ENCODE measurements at places on chromosomes 6 and 20.
A peak's percentile ranks its signal among the peaks of the same experiment; 100 is the strongest.

DNA sequence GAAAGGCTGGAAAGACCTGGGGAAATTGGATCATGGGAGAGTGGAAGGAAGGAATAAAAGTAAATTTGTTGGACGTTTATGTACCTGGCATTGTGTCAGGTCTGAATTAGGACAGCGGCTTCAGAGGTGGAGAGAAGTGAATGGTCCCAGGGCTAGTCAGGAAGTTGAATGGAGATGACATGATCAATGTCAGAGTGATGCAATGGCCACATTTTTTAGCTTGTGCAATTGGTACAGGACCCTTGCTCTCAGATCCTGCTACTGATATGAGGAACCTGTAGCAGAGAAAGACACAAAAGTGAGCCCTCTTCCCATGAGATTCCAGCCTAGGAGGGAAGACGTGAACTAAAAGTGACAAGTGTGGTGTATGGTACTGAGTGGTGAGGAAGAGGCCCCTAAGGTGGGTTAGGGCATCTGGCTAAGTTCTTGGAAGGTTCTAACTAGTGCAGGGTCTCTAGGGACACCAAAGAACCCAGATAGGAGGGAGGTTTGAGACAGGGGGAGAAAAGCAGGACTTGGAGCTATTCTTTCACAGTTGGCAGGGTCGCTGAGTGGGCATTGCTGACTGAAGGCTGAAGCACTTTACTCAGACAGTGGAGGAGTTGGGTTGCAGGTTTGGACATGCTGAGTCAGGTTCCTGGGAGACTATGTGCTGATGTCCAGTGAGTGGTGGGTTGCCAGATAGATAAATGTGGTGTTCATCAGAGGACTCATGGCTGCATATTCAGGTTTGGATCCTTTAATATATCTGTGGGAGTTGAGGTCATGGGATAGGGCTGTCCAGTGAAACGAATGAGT lies 266.1 kb upstream of the RNF24 start:
- DNase-seq: no peak

DNA sequence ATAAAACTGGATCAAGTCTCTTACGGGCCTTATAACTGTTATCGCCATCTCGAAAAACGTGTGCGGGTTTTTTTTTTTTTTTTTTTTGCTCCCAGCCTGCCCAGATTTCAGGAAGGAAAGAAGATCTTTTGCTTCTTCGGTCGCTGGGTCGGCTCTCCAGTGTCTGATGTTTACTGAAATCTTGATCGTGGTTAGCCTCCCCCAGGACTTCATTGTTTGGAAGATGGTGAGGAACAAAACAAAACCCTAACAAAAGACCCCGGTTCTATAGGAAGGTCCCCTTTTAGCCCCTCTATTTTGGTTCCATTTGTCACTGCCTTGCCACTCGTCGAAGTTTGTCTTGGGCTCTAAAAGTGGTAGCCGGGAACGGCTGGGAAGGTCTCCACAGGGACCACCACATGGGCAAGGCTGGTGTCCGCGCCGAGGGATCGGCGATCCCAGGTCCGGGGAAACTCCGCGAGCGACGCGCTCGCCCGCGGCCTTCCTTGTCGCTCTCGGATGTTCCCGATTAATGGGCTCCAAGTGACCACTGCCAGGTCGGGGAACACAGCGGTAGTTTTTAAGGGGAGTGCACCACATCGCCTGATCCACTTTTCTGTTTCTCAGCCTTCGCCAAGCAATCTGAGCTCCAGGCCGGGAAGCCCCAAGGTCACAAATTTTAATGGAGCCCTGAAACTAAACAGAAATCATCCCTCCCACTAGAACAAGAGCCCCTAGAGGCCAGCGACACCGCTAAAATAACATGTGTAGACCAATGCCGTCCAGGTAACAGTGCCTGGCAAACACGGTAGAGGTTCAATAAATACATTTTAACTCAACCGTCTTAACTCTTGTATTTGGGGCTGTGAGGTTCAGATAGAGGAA lies 27.0 kb downstream of the TRIM27 start:
- DNase-seq: peak; percentile 28

DNA sequence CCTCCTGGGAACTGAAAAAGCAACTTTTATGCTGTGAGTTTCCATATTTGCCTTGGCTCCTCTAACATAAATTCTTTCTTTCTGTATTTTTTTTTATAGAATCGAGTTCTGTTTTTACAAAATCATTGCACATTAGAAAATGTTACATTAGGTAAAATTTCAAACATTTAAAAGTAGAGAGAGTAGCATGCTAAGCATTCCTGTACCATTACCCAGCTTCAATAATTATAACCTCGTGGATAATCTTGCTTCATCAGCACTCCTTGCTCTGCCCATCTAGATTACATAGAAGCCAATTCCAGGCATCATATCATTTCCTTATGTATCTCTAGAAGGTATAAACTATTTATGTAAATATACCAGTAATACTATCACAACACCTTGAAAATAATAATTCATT lies 15.4 kb upstream of the FBXO30 start:
- no peak for DNase-seq

DNA sequence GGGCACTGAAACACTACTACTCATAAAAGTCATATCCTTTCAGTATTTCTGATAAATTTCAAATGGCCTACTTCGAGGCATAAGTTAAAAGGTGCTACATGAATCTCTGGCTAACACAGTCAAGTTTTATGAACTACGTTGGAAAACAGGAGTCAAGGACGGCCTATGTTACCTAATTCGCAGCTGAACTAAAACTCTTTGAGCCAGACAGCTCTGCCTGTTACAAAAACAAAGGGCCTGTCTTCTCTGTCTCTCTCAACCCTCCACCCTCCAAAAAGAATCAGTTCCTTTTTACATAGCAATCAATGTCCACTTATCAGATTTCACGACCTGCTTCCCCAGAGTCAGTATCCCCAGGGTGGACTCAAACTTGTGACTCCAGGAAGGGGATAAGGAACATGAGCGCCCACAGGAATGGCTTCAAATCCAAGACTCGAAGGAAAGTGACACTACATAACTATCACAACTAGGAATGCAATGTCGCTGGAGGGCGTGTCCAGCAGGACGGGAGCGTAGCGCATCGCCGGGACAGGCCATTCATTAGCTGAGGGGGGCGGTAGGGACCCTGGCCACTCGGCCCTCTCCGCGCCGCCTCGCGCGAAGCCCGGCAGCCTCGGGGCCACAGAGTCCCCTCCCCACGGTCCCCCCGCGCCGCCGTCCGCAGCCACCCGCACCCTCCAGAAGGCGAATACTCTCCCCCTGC lies 591 bp downstream of the IBTK start:
- peak; percentile 54 for DNase-seq

GRCh38 chr20:32329817-32330554 lies 28.1 kb upstream of the ASXL1 start:
- DNase-seq: no peak

GRCh38 chr20:49635166-49635565 lies 67.2 kb upstream of the PTGIS start:
- peak; percentile 56 for DNase-seq

- DNase-seq: no peak
Measured at GRCh38 chr20:50256577-50256976, 65.9 kb downstream of the CEBPB start.

GRCh38 chr20:59598625-59599310 lies 5.6 kb upstream of the PHACTR3 start:
- DNase-seq: peak; percentile 64

- no peak for DNase-seq
Measured at GRCh38 chr6:74764486-74764885, 441.4 kb downstream of the COL12A1 start.

DNA sequence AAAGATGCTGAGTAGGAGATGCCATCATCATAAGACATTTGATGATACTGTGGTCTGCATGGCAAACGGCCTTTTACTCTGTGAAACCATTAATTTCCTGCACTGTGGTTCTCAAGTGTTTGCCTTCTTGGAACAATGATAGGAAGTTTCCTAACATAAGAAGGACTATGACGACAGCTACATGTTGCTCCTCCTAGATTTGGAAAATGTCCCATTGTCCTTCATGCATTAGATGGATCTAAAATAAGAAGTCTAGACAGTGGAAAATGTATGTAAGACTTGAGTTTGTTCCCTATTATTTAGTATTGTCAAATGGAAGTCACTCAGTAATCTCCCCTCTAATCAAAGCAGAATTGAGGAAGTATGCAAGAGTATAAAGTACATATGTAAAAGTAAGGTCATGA lies 98.5 kb upstream of the TMEM170B start:
- no peak for DNase-seq

DNA sequence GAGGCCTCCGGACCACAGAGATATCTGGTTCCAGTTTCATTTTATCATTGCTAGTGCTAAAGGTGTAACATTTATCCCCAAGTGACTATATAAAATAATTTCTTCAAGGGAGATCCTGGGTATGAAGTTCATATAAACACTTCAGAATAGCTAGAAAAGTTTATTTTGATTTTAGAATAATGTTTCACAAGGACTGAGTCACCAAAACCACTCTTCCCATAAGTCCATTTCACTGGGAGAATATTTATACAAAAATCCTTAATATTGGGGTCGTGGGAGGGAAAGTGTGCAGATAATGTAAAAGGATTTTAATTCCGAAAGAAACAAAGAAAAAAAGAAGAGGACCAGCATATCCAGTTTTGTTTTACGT lies 128.1 kb downstream of the ISM1 start:
- no peak for DNase-seq

DNA sequence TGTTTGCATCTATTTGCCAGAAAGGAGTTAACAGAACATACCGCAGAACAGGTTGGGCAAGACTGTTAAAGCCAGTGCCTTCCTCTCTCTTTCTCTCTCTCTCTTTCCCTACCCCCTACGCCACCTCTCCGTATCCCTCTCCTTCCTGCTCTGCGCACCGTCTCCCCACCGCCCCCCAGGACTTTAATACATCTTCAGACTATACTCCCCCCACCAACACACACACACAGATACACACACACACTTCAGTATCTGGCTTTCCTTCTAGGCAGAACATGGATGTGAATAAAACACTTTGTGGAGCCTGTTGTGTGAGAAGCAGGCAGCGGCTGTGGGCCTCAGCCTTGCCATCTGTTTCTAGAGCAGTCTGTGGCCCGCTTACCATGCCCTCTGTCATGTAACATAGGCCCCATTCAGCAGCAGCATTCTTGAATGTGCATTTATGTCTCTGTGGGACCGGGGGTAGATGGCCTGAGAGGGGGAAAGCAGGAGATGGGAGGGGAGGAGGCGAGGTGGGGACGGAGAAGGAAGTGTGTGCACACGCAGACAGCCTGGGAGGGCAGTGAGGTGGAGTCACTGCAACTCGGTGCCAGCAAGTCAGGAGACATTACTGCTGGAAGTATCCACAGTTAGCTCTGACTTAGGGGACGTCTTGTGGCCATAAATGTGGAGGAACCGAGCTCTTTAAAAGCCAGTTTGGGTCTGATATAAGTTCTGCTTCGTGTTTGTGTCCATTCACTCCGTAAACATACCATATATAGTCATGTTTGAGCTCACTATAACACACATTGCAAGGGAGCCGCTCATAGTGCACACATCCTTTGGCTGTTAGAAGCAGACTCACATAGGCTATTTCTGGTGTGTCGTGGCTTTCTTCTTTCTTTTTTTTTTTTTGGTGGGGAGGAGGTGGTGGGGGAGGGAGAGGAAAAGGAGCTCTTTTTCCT lies 38.4 kb downstream of the RREB1 start:
- no peak for DNase-seq

GRCh38 chr6:98054453-98054852 lies 771.4 kb upstream of the MMS22L start:
- no peak for DNase-seq

- no peak for DNase-seq
Measured at GRCh38 chr6:126548300-126548699, 208.4 kb downstream of the CENPW start.

All from dorsolateral prefrontal cortex (tissue), 122 donors.